ENCODE measurements at places on chromosomes 2 and 18.

DNA sequence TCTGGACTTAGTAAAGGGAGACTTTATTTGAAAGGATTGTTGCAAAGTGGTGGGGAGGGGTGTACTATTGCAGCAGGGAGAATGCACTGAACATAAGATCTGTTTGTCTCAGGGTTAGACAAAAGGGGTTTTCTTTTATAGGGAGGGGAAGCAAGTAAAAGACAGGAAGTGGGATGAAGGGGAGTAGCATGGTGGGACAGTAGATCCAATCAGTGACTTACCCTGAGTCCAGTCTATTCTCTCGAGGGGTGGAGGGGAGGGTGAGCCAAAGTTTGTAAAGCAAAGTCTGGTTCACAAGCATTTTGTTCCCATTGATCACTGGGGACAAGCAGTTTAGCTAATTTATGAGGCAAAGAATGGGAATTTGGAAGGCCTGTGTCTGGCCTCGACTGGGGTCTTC lies 35.0 kb upstream of the CYP27C1 start:
- no peak for DNase-seq

DNA sequence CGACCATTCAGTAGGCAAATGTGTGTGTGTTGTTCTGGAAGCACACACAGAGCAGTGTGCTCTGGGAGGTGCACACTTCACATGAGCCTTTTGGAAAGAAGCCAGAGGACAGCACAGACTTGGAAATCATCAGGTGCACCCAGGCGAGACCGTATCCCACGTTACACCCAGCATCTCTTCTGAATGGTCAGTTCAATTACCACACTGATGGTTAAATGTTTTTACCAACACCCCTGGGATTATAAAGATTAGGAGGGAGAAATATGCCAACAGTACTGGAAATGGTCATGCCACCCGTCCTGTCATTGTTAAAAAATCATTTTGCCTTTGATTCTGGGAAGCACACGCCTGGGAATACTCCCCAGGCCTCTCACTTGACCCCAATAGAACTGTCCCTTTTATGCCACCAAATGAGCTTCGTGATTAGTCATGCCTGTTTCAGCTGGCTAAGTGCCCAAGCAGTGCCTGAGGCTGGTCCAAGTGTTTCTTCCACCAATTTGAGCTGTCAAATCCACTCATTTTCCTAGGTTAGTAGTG lies 183.7 kb downstream of the NRP2 start:
- no peak for DNase-seq

DNA sequence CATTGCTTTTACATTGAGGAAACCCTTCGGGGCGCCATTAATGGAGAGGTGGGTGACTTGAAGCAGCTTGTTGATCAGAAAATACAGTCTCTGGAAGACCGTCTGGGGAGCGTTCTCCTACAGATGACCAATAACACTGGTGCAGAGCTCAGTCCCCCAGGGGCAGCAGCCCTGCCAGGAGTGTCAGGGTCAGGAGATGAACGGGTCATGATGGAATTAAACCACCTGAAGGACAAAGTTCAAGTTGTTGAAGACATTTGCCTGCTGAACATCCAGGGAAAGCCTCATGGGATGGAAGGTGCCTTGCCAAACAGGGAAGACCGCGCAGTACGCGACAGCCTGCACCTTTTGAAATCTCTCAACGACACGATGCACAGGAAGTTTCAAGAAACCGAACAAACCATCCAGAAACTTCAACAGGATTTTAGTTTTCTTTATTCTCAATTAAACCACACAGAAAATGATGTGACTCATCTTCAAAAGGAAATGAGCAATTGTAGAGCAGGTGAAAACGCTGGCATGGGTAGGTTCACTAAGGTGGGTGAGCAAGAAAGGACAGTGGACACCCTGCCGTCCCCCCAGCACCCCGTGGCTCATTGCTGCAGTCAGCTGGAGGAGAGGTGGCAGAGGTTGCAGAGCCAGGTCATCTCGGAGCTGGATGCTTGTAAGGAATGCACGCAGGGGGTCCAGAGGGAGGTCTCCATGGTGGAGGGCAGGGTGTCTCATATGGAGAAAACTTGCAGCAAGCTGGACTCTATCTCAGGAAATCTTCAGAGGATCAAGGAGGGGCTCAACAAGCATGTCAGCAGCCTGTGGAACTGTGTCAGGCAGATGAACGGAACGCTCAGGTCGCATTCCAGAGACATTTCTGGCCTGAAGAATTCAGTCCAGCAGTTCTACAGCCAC lies 45.0 kb downstream of the EMILIN2 start:
- DNase-seq: no peak

DNA sequence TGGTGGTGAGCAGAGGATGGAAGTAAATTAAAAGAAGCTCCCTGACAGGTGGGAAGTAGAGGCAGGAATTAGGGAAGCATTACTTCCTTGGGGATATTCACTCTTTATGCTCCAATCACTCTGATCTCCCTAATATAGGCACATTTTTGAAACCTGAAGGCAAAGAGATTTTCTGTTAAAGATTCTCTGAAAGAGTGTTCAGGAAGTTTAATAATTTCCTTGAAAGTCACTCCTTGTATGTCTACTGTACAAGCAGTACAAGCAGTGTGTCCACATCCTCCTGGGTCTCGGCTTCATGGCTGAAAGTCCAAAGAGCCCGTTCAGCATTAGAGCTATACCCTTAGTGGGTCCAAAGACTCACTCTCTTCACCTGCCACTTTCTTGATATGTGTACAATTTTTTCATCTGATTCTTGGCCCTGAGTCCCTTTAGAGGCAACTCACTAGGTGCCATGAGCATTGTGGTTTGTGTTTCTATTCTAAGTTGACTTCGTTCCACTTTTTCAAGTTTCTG lies 60.2 kb downstream of the AAK1 start:
- DNase-seq: no peak

DNA sequence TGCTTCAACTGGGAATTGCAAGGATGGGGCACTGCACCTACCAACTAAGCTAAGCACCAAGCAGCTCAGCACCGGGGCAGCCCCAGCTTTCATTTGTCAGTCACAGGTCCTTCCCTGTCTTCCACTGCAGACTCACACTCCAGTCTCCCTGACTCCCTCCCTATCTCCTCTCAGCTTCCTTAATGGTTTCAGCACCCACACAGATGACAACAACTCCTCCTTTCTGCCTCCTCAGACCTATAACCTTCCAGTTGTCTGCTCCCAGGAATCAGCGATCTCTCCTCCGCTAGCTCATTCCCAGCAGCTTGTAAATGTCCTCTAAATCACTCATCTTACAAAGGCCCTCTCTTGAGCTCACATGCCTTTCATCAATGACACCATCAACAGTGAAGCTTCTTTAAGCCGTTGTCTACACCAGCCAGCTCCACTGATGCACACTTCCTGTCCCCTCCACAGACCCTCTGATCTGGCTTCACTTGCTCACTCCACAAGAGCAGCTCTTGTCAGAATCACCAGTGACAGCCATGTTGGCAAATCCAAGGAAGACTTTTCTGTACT lies 32.1 kb downstream of the CLASP1 start:
- no peak for DNase-seq

DNA sequence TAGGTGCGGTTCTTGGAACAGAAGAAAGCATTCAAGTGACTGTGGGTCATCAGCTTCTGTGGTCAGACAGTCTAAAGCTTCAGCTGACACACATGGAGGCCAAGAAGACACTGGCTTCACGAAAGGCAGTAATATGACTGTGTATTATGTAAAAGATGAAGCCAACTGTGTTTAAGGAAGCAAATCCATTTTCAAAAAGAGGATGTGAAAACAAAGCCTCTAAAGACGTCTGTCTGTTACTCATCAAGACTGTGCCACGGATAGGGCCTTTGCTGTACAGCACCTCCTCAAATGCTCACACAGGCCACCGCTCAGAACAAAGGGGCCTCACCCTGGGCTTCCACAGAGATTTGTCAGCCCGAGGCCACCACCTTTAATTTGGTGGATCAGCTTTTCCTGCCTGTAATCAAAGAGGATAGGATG lies 21.1 kb upstream of the TMEM163 start:
- DNase-seq: no peak

GRCh38 chr2:184297085-184297484 lies 301.2 kb upstream of the ZNF804A start:
- no peak for DNase-seq

DNA sequence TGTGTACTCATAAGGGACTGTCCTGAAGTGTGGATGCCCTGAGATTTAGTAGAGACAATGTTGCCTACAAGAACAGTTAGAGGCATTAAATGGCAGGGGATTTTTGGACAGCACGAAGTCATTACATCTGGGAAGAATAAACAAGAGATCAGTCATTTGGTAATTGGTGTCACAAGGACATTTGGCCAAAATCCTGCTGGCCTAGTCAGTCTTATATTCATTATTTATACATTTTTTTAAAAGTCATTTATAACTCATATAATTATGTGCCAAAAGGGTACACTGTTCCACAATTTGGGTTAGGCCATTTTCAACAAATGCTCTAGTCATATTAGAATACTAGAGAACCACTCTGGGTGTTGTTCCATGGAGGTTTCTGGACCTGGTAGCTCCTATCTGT lies 104.7 kb downstream of the LRATD1 start:
- DNase-seq: no peak

- DNase-seq: no peak
Observed at GRCh38 chr2:23673830-23674679, 252.9 kb downstream of the ATAD2B start.

DNA sequence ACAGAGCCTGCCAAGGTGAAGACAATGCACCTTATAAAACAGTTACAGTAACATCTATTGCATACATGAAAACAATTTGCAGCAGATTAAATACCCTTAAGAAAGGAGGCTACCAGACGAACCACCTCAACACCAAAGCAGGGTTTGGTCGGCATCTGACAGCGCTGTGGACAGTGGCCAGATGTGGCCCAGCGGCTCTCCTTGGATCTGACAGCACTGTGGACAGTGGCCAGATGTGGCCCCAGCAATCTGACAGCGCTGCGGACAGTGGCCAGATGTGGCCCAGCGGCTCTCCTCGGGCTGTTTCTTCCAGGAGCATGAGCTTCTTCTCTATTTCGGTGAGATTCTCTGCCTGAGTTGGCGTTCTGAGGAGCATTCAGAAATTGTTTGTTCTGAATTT lies 211.6 kb downstream of the ANKRD30B start:
- DNase-seq: no peak

GRCh38 chr18:51054764-51055163 lies 24.8 kb downstream of the SMAD4 start:
- DNase-seq: no peak

- no peak for DNase-seq
Observed at GRCh38 chr18:79479761-79480161, 84.0 kb downstream of the NFATC1 start.

- no peak for DNase-seq
Observed at GRCh38 chr18:61699397-61700110, 193.3 kb downstream of the RNF152 start.

DNA sequence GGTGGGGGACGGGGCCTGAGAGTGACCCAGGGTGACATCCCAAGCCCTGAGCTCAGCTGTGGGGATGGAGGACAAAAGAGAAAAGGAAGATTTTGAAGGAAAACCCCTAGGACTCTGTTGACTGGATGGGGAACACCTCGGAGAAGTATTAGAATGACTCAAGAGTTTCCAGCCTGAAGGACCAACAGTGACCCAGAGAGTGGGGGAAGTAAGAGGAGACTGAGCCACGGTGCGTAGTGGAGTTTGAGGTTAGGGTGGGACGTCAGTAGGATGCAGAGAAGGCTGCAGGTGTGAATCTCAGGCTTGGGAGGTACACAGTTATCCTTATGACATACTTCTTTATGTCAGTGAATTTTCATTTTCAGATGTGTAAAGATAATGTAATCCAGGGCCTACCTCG lies 119.5 kb downstream of the NCK2 start:
- DNase-seq: no peak

DNA sequence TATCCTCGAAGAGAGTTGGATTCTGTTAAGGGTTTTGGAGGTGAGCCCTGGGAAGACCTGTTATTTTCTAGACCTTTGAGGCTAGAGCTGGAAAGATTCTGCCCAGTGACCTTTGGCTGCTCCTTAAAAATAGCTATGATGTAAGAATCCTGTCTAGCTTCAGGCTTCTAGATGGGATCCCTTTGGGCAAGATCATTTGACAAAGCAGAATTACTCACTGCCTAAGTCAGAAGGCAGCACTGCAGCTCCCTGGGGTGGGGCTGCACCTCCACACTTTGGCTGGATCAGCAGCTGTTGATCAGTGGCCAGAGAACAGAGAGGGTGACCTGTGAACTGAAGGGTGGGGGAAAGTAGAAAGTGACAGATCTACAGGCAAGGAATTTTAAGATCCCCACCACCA lies 103.8 kb downstream of the ASAP2 start:
- DNase-seq: no peak

GRCh38 chr2:196260546-196260945 lies 89.2 kb upstream of the STK17B start:
- no peak for DNase-seq

DNA sequence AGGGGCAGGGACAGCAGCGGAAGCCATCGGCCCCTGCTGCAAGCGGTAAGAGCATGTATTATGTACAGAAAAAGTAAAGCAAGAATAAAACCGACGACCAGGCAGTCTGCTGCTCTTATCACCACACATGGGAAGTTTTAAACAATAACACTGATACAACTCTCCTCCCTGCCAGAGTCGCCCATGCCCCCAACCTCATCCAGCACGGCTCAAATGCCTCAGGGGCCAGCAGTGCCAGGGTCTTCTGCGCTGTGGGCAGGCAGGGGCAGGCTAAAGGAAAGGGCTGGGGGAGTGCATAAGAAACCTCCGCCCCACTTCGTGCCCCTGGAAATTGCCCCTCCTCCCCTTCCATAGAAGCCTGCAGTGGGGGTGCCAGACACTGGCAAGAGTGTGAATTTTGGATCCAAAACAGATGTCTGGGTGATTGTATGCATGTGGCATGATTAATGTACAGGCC lies 10.1 kb downstream of the TEX51 start:
- no peak for DNase-seq

GRCh38 chr2:112712465-112712864 lies 8.4 kb upstream of the NT5DC4 start:
- no peak for DNase-seq

DNA sequence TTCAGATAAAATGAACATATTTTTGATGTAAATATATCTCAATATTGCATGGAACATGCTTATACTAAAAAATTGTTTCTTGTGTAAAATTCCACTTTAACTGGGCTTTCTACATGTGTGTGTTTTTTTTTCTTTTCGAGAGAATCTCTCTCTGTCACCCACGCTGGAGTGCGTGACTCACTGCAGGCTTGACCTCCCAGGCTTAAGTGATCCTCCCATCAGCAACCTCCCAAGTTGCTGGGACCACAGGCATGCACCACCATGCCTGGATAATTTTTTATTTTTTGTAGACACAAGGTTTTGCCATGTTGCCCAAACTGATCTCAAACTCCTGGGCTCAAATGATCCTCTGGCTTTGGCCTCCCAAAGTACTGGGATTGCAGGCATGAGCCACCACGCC lies 254.6 kb downstream of the LOXHD1 start:
- DNase-seq: no peak

- no peak for DNase-seq
Observed at GRCh38 chr18:77107292-77107691, 25.3 kb downstream of the MBP start.

- DNase-seq: no peak
Observed at GRCh38 chr2:32901313-32901712, 45.4 kb upstream of the LTBP1 start.

DNA sequence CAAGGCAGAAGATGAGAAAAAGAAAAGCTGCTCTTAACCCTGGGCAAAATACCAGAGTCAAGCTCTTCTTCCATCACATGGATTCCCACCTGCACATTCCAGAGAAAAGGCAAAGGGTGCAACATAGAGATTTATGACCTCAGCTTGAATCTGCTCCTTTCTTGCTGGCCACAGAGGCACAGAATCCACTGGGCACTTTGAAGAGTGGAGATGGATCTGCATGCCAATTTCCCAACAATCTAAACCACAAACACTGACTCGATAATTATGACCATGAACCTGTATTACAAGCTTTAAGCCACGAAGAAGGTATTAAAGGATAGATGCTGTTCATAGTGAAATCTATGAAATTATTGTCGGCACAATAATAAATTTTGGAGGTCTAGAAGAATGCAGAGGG lies 237.3 kb downstream of the PID1 start:
- no peak for DNase-seq
